Sigmoid colon (tissue), 7 donors: ENCODE measurements at places on chromosomes 12 and 14. TPM values are rescaled to one million over a fixed set of nuclear protein-coding genes. Genes with fewer than 3 reads are reported as not detected.
A peak's percentile ranks its signal among the peaks of the same experiment; 100 is the strongest.

DNA sequence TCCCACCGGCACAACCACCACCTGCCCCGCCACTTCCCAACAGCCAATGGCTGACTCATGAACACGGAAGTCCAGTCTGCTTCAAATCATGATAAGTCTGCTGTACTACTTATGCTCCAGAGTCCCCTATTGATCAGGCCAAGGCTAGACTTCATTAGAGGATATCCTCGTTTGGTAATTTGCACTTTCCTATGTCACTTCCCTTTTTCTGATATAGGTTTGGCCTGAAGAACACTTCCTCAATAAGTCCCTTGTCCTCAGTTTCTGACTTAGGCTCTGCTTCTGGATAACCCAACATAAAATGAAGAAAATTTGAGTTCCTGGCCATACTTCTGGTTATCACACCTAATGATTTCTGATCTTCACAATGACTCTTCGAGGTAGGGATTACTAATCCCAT, 45.3 kb downstream of the IFNG-AS1 start:
- no peak for DNase-seq

NANOG gene
- total RNA-seq, result under 0.01 TPM

DNA sequence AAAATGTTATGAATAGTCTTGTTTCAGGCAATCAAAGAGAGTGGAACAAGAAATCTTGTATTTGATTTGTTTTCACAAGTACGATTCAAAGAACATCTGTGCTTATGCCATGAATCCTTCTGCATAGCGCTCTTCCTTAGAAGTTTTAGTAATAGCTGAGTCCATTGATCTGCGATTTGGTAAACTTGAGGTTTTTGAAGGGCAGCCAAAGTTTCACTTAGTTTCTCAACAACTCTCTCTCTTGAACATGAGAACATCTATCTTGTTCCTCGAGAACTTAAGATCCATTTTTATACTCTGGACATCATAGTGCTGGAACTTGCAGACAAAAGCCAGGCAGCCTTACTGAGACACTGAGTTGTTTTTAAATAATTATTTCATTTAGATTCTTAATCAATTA, 96.2 kb upstream of the USP15 start:
- no peak for DNase-seq

FOXM1 gene
- total RNA-seq, result 0.36 TPM

GRCh38 chr14:69153152-69153872, 393 bp upstream of the DCAF5 start:
- peak; percentile 98 for DNase-seq

PPP4R4 gene
- 3.0 TPM for total RNA-seq

DNA sequence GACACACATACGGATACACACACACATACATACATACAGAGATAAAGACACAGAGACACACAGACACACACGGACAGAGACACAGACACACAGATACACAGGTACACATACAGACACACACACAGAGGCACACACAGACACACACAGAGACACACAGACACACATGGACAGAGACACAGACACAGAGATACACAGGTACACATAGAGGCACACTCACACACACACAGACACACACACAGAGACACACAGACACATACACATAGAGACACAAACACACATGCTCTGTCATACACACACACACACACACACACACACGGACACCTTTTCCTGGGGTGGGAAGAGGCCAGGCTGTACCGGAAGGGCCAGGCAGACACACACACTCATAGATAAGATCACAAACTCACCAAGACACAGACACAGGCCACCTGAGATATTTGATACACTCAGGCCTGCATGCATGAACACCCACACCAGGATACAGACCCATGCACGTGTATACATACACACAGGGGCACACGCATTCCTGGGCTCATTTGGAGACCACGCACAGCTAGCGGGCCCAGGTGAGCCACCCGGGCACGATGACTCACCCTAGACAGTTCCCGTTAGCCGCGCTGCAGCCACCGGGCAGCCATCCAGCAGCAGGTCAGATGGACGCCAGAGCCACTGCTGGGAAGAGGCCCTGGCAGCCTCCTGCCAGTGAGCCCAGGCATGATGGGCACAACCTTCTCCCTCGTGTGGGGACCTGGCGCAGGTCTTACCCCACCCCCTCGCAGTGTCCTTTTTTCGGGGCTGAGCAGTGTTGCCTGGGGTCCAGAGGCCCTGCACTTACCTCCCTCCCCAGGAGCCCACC, 1.8 kb upstream of the AHNAK2 start:
- peak; percentile 86 for DNase-seq

C3AR1 gene
- total RNA-seq, result 16.8 TPM

REC8 gene
- 4.6 TPM for total RNA-seq

PROX2 gene
- not detected for total RNA-seq

- DNase-seq, result no peak
Observed at GRCh38 chr12:126998031-126998430, 1268.9 kb upstream of the TMEM132C start.

DNA sequence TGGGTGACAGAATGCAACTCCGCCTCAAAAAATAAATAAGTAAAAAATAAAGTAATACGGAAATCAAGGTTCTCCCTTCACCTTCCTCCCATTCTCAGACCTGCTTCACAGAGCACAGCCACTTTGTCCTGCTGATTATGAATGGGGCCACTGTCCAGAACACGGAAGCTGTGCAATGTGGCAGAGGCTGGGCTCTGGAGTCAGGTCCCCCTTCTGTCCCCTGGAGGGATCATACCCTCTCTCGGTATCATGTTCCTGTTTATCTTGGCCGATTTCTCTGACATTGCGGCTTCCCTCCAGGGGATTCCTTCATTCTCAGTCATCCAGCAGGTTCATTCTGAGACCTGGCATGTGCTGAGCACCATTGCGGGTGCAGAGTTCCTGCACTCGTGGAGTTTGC, 11.3 kb downstream of the PPP2R5C start:
- no peak for DNase-seq

DNA sequence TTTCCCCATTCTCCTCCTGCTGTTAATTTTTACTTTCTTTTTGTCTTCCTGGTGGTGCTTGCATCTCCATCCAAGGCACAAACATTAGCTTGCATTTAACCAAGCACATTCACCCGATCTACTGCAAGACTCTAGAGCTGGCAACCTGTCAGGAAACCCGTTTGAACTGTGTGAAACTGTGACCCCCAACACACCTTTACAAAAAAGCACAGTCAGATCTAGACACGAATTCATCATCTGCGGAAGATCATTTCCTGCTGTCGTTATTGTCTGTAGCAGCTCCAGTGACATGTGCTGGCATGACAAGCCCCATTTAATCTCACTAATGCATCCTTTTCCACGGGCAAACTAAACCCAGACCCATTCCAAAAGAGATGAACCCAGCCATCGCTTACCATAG, 340.5 kb downstream of the VRK1 start:
- no peak for DNase-seq

MNAT1 gene
- 38.5 TPM for total RNA-seq

MEG3 gene
- 28.0 TPM for total RNA-seq

DNA sequence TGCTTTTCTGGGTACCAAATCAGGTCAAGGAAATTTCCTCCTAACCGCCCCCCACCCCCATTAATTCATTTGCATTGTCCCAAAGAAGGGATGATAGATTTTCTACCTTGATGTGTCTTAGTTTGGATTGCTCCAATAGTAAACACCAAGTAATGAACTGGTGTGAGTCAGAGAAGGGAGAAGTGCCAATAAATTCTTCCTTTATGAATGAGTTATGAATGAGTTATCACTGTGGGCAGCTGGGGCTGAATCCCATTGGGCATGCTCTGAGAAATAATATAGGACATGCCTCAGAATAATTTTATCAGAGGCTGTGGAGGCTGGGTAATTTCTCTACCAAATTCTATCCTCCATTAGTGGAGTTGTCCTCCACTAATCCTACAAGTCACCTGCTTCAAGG, 277.9 kb upstream of the FLRT2 start:
- DNase-seq, result no peak

DNA sequence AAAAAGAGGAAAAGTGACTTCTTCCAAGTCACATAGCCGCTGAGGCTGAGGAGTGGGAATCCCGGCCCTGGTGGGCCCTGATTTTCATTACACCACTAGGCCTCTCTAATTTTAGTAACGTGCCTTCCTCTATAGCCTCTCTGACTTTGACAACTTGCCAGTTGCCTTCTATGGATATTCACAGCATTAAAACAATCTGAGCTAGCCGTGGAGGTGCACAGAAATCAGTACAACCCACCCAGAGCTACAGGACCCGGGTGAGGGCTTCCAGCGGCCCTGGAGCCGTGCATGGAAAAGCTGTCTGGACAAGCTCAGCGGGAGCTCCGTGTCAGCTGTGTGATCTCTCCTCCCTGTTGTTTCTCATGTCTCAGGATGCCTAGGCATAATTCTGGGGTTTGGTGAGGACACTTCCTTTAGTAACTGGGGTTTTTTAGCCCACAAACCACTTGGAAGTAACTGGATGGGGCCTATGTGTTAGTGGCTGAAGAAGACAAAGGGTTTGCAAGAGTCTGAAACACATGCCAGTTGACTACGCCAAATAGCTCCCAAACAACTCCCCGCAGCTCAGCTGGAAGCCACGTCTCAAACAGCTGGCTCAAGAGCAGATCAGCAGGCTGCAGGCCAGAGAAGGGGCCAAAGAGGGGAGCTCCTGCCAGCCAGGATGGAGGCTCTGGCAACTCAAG, 53.0 kb downstream of the SSH1 start:
- DNase-seq, result peak; percentile 91

- peak; percentile 84 for DNase-seq
Observed at GRCh38 chr12:3055026-3055703, 22.0 kb upstream of the TSPAN9 start.

- no peak for DNase-seq
Observed at GRCh38 chr14:74754157-74754556, 9.0 kb upstream of the YLPM1 start.

DNA sequence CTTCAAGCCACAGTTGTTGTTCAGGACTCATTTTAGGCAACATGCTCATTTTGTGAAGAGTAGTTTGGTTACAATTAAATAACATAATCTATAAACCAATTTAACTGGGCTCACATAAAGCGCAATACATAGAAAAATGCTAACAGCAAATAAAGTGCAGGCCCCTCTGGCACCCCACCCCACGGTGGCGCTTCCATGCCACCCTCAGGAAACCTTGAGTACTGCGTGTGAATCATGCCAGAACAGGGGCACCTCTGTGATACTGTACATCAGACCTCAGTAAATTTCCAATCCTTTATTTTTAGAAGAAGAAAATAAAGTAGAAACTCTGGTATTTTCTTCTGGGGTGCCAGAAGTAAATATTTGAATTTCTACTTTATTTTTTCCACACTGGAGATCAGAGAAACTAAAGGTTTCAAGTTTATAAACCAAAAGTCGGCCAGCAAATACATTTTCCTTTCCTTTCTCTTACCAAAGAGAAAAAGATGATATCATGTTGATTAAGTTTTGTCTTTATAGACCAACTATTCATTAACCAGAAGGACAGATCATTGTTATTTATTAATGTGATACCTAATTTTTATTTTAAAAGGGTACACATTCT, 316.8 kb downstream of the PAWR start:
- DNase-seq, result no peak

INHBE gene
- not detected for total RNA-seq

DNA sequence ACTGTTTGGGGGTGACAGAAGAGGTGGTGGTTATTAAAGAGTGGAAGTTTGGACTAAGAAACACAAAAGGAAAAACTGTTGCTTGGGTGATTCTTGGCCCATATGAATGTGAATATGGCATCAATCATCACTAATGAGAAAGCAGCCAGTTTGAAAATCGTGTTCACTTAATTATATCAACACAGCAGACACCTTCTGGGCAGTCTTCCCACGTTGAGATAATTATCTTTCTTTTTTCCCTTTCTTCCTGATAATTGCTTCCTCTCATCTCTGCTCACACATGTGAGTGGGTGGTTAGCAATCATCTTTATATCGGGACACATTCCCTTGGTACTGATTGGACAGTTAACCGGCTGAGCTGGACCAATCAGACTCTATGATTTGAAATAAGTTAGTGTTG, 539.7 kb downstream of the AACS start:
- DNase-seq, result no peak

DNA sequence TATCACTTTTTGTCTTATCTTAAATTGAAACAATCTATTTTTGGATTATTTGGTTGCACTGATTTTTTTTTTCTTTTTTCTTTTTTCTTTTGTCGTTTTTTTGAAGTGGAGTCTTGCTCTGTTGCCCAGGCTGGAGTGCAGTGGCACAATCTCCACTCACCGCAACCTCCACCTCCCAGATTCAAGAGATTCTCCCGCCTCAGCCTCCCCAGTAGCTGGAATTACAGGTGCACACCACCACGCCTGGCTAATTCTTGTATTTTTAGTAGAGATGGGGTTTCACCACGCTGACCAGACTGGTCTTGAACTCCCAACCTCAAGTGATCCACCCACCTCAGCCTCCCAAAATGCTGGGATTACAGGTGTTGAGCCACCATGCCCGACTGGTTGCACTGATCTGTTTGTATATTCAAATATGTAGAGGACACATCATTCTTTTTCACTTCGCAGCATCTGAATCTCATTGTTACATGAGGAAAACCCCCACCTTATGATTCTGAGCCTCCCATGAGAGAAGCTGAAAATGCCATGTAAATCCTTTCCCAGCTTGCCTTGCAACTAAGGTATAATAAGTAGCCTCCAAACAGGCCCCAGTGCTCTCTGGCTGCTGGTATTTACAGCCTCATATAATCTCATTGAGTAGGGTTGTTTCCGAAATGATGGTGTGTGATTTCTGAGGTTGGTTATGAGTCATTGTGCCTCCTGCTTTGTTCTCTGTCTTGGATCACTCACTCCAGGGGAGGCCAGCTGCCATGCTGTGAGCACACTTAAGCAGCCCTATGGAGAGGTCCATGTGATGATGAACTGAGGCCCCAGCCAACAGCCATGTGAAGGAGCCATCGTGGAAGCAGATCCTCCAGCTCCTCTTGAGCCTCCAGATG, 5.2 kb upstream of the HSP90B1 start:
- no peak for DNase-seq

- DNase-seq, result no peak
Observed at GRCh38 chr12:4106621-4107020, 166.9 kb upstream of the CCND2 start.

EGLN3 gene
- 13.0 TPM for total RNA-seq

CD27 gene
- total RNA-seq, result 0.81 TPM

- peak; percentile 10 for DNase-seq
Observed at GRCh38 chr12:2648406-2648805, 146.4 kb upstream of the FKBP4 start.

RASAL1 gene
- not detected for total RNA-seq

GRCh38 chr12:131092901-131093603, 139.3 kb downstream of the ADGRD1 start:
- DNase-seq, result peak; percentile 54

- peak; percentile 76 for DNase-seq
Observed at GRCh38 chr12:68451261-68452077, 119.3 kb upstream of the MDM1 start.

- DNase-seq, result no peak
Observed at GRCh38 chr12:55933169-55933798, 2.3 kb downstream of the DGKA start.

GRCh38 chr14:100678469-100678828, 48.2 kb upstream of the DLK1 start:
- no peak for DNase-seq

REM2 gene
- total RNA-seq, result 0.71 TPM

GRCh38 chr14:45201905-45202304, 51.1 kb downstream of the MIS18BP1 start:
- no peak for DNase-seq

INHBC gene
- not detected for total RNA-seq
